ENCODE measurements at places on chromosomes 2 and 18. TPM values are rescaled to one million over a fixed set of nuclear protein-coding genes. Genes with fewer than 3 reads are reported as not detected.

The GDF7 gene
- 12.2 TPM for total RNA-seq

The FBXO41 gene
- 1.6 TPM for total RNA-seq

The SF3B6 gene
- total RNA-seq: 112 TPM

The LGALSL gene
- total RNA-seq: 3.2 TPM

The SNED1 gene
- 6.5 TPM for total RNA-seq

The ACSL3 gene
- total RNA-seq: 195 TPM

The CAPN13 gene
- total RNA-seq: not detected

The UPP2 gene
- total RNA-seq: not detected

All from fibroblast of villous mesenchyme (primary cell).